ENCODE measurements at places on chromosomes 1 and 21.

DNA sequence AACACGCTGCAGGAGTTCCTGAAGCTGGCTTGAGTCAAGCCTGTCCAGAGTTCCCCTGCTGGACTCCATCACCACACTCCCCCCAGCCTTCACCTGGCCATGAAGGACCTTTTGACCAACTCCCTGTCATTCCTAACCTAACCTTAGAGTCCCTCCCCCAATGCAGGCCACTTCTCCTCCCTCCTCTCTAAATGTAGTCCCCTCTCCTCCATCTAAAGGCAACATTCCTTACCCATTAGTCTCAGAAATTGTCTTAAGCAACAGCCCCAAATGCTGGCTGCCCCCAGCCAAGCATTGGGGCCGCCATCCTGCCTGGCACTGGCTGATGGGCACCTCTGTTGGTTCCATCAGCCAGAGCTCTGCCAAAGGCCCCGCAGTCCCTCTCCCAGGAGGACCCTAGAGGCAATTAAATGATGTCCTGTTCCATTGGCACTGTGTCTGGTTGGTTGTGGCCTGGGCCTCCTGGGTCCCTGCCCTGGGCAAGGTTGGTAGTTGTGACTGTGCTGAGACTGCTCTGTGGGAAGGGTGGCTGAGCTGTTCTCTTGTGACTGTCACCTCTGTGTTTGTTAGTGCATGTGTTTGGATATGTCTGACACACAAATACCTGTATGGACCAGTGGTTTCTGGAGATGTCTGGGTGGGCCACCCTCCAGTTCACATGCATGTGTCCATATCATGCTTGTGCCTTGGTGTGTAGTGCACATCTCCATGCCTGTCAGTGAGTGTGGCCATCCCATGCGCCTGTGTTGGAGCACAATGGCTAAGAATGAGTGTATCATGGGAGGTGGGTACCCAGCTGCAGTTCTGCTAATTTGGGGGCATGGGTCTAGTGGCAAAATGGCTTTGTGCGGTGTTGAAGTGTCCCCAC, 1.4 kb downstream of the SH3BGRL3 start:
- DNase-seq = no peak

DNA sequence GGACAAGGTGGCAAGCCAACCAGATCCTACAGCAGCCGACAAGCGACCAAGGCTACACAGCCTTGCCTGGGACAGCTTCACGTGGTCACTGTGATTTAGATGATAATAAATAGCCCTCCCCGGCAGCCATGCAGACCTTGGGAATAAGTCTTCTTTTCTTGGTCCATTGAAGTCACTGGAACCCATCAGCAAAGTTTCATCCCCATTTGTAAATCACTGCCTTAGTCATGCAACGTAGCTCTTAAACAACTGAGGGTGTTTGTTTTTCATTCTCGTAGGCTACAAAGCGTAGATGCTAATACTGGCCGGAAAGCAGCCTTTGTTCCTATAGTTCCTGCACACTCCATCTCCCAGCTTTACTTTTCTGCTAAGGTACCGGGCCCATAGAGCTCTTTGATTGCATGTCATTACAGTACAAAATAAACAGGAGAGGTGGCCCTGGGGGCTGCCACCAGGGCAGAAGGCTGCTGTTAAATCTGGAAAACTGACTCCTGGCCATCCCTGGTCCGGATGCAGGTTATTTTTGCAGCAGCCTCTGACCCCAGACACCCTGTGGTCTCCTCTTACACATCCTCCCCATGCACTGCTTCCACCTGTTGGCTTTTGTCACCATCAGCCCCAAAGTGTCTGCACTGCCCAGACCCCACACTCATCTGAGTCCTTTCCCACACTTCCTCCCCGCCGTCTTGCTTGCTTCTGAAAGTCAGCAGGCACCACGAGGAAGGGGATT, 105.5 kb downstream of the TOMM20 start:
- no peak for DNase-seq

GRCh38 chr1:99650030-99650429, 4.1 kb downstream of the PALMD start:
- no peak for DNase-seq

GRCh38 chr1:163706915-163707314, 385.2 kb downstream of the NUF2 start:
- DNase-seq = no peak

DNA sequence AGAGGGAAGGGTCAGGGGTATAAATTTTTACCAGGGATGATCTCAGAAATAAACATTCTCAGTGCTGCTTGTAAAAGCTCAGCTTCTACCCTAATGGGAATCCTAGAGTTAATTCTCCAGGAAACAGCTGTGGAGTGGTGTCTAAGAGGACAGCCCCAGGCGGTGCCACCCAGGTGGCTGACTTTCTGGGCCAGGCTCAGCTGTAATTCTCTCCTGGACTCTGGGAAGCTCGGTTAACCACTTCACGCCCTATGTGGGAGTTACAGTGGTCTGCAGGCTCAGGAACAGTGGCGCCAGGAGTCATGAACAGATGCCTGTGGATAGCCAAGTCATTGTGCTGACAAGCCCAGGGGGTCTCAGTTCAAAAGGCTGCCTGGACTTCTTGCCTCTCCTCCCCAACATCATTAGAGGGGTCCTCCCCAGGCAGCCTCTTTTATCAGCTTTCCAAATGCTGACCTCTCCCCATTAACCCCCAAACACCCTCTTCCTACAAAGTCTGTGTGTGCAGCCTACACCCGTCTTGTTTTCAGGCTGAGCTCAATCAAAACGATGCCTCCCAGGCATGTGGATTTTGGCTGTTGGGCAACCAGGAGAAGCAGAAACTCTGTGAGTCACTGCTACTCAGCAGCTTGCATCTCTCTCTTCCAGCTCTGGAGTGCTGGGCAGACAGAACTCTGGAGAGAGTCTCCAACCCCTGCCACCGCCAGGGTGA, 1.2 kb downstream of the HHIPL2 start:
- DNase-seq = no peak

DNA sequence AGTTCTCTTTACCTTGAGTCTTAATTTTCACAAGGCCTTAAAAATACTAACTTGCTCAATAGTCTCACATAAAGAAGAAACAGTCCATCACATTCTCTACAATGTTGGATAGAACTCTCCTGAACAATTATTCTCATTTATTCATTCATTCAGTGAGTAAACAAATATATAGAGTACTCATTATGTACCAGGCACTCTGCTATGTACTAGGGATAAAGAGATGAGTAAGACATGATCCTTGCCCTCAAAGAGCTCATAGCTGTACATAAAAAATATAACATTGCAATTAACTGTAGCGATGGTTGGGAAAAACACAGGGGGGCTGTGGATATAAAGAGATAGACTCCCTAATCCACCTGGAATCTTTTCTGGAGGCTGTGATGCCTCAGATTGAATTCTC, 586.9 kb upstream of the BEND5 start:
- no peak for DNase-seq

GRCh38 chr1:48870596-48870995, 93.9 kb upstream of the BEND5 start:
- DNase-seq = no peak

DNA sequence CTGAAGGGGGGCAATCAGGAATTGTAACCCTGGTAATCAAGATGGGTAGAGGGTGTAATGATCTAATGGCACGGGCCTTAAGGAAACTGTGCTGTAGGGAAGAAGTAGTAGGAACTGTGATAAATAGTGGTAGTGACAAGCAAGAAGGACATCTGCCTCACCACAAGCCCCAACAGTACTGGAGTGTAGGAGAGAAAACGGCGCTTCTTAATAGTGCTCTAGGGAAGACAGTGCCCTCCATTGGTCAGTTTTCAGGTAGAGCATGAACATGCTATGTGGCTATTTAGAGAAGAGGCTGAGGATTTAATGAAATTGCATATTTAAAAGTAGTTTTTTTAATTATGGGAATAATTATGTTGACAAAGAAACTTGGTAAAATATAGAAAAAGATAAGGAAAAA, 32.2 kb downstream of the SLC30A7 start:
- no peak for DNase-seq

GRCh38 chr1:107132780-107133179, 8.1 kb upstream of the NTNG1 start:
- DNase-seq = no peak

- no peak for DNase-seq
Observed at GRCh38 chr1:147611586-147611985, 58.7 kb downstream of the ACP6 start.

DNA sequence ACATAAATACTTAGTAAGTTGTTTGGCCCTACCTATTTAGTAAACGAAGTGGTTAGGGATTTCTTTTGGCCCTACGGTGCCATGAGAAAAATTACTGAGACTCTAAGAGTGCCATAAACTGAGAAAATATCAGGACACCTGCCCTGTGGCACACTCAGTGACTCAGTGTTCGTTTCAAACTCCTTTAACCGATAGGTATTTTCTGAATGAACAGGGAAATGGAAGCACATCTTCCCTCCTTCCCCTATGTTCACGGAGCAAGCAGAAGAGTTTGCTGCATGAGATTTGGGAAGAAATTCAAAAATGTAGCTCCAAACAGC, 134.2 kb downstream of the KAZN start:
- no peak for DNase-seq

GRCh38 chr1:9607352-9607751, 18.6 kb downstream of the TMEM201 start:
- DNase-seq = no peak

- no peak for DNase-seq
Observed at GRCh38 chr1:101116006-101116405, 90.4 kb upstream of the DPH5 start.

GRCh38 chr1:232951180-232951579, 769 bp downstream of the NTPCR start:
- no peak for DNase-seq

DNA sequence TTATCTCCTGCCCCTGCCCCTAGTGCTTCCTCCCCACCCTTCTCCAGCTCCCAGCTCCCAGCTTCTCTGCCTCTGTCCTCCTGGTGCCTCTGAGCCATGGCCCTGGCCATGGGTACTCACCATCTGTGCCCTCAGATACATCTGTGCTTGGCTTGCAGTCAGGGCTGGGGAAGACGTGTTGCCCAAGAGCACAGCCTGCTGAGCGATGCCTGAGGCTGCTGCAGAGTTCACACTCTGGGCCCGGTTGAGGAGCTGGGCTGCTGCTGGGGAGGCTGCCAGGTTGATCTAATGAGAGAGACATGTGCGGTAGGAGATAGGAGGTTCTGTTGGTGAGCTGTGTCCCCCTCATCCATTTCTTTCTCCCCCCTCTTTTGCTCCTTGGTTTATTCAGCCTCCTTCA, 49.4 kb upstream of the A3GALT2 start:
- no peak for DNase-seq

GRCh38 chr1:66394603-66395002, 139.3 kb upstream of the SGIP1 start:
- no peak for DNase-seq

DNA sequence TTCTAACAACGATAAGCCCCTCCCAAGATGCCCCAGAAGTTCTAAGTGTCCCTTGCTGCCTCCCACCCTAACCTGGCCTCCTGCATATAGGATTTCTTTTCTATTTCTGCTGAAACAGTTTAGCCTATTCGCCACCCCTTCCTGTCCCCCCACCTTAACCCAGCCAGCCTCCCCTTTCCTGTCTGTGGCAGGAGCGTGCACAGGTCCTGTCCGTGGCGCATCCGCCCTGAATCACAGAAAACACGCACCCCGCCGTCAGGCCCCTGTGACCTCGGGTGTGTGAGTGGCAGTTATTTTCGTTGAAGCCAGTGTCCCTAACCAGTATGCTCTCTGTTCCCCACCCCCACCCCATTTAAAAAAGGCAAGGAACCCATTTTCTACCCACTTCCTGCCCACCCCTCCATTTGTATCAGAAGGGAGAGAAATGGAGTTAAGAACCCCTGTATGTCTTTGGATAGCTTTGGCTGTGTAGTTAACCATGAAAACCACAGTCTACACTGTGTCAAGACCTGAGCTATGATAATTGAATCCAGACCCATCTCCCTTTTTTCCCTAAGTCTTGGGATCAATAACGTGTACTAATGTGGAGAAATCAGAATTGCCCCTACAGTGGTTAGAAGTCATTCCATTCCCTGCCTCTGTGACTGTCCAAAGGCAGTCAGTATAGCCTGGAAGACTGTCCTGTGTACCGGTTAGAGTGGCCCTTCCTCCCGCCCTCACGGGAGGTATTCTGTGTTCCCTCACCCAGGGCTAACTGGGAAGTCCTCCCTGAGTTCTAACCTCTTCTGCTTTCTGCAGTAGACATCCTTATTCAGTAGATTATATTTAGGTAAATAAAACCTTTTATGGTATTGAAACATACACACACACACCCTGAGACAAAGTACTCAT, 1.8 kb downstream of the PLEKHO1 start:
- DNase-seq = no peak

GRCh38 chr1:13714851-13715250, 14.9 kb downstream of the PRDM2 start:
- no peak for DNase-seq

GRCh38 chr1:220902916-220903315, 23.7 kb downstream of the HLX start:
- no peak for DNase-seq

GRCh38 chr1:71668065-71668464, 587.2 kb upstream of the ZRANB2 start:
- no peak for DNase-seq

DNA sequence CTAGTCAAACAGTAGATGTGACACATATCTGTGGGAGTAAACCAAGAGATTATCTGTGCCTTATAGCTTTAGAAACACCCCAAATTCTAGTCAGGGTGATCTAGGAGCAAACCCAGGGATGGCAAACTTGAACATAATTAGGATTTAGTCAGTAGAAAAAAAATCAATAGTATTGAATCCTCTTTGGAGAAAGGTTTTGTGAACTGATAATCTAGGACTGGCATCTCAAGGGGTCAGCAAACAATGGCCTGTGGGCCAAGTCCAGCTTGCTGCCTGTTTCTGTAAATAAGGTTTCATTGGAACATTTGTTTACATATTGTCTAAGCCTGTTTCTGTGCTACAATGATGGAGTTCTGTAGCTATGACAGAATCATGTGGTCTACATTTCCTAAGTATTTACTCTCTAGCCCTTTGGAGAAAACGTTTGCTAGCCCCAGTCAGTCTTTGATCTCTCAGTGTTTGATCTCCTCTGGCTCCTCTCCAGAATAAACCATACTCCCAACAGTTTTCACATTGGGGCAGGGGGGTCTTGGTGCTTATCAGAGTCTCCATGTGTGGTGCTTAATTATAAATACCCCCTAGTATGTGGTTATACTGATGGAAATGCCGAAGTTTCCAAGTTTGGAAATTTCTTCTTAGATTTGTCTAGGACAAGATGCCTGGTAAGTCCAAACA, 385.8 kb downstream of the NTNG1 start:
- no peak for DNase-seq

DNA sequence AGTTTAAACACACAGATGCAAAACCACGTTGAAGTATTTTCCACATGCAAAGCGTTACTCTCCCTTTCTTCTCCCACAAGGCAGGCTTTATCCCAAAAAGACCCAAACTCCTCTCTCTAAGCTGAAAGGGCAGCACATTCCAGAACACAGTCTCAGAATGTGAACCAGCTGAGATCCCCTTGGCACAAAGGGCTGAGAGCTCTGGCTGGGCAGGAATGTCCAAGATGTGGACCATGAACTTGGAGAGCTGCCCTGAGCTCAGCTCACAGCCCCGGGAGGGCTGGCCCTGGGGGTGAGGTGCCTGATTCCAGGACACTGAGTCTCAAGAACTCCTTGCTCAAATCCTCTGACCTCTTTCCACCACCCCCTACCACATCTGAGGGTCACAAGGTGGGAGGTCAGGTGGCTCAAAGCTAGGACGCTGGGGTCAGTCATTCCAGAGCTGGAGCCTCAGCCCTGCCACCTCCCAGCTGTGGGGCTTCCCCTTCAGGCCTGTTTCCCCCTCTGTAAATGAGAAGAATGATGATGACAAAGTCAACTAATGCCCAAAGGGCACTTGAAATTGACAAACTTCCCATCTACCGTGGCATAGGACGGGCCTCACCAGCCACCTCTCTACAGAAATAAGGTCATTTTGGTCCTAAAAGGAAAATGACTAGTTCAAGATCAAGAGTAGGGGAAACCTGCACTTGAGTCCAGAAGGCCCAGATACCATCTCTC, 11.5 kb downstream of the ALDH4A1 start:
- DNase-seq = no peak
